ENCODE measurements at places on chromosomes 4 and X.

GRCh38 chr4:90220459-90220858, 93.3 kb downstream of the CCSER1 start:
- no peak for DNase-seq

DNA sequence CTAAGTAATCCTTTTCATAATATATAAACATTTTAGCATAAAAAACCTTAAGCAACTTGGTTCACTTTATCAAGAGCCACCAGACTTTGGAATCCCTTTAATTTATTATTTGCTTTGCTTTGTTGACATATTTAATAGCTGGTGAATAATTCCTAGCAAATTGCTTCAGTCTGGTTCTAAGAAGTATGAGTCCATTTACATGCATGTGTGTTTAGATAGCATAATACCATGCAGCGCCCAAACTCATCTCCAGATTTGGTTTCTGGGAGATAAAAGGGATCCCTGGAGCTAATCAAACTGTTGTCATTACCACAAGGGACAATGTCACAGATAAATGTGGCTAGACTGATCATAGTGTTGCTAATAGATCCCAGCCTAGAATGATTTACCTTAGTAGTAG, 111.8 kb downstream of the TMEM144 start:
- no peak for DNase-seq

- DNase-seq: no peak
Observed at GRCh38 chrX:2828344-2828958, at the start of gene GYG2. Gene GYG2 (plus strand): TSS chrX:2828930. CDS start chrX:2830189, 1,259 bp downstream.

DNA sequence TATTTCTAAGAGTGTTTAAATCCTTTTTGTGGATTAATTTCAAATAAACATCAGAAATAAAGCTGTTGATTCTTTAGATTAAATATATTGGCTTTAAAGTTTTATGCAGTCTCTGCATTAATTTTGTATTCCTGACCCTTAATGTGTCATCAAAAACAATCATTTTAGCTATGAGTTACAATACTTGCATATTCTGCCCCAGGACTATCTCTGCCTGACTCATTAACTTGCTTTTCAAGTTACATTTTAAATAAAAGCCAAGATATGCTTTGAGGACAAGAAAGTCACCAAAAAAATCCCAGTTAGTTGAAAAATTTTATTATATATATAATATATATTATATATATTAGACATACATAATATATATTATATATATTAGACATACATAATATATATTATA, 208.7 kb downstream of the ADGRL3 start:
- no peak for DNase-seq

- DNase-seq: no peak
Observed at GRCh38 chrX:152658302-152658701, 20.6 kb downstream of the GABRQ start.

DNA sequence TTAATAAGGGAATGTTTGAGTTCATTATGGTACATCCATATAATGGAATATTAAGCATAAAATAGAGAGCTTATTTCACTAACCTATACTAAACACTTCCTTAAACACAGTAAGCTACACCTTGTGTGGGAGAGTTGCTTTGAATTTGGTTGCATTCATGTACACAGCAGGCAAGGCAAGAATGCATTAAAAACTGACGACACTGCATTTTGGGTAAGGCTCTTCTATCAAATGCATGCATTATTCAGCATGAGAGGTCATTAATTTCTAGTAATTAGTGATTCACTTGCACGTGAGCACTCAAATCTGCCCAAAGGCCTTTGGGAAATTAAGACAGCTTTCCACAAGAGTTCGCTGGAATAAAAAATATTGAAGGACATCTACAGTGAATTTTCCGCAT, 8.8 kb upstream of the C1GALT1C1 start:
- DNase-seq: no peak

DNA sequence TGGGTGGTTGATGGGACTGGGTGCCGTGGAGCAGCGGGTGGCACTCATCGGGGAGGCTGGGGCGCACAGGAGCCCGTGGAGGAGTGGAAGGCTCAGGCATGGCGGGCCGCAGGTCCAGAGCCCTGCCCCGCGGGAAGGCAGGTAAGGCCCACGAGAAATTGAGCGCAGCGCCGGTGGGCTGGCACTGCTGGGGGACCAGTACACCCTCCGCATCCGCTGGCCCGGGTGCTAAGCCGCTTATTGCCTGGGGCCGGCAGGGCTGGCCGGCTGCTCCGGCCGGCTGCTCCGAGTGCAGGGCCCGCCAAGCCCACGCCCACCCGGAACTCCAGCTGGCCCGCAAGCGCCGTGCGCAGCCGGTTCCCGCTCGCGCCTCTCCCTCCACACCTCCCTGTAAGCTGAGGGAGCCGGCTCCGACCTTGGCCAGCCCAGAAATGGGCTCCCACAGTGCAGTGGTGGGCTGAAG, 85.1 kb upstream of the FAT4 start:
- DNase-seq: no peak

DNA sequence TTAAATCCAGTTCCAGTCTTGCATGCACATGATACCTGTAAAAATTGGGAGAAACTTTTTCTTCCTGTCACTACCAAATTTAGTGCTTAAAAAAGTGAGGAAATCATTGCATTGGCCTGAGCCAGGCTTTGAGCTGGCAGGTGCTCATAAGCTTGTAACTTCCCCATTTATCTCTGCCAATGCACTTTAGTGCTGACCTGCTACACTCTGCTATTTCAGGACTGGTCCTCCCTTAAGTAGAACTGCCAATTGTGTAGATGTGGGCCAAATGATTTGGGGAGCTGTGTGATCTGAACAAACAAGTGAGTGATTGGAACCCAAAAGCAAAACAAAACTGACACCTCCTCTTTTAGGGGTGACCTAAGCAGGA, 51.8 kb downstream of the ZNF827 start:
- DNase-seq: no peak

DNA sequence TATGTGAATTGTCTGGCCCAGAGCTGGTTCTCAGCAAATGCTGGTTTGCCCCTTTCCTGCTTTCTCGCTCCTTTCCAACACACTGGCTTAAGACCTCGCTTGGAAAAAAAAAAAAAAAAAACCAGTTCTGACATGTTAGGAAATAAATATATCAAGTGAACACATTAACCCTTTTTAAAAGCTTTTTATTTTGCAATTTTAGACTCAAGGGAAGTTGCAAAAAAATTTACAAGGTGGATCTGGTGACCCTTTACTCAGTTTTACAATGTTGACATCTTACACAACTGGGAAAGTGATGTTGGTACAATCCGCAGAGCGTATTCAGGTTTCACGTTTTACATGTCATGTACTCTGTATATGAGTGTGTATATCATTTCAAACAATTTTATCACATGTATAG, 100.1 kb downstream of the RTL5 start:
- DNase-seq: no peak

GRCh38 chrX:40310447-40310846, 212.7 kb upstream of the BCOR start:
- DNase-seq: no peak

DNA sequence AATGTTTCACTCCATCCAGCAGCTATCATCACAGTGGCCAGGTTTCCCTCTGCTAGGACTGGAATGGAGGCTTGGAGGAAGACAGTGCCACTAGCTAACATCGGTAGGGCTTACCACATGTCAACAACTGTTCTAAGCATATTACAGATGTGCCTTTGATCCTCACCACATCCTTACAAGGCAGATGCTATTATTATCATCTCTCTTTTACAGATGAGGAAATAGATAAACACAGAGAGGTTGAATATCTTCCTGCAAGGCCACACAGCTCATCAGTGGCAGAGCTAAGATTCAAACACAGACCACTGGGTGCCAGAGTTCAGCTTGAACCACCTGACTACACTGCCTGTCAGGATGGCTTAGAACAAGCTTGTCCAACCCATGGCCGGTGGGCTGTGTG, 47.4 kb downstream of the MAMLD1 start:
- no peak for DNase-seq

- DNase-seq: peak; percentile 30
Observed at GRCh38 chr4:151407466-151408379, 1.3 kb upstream of the FHIP1A start.
